ENCODE measurements at places on chromosomes 13 and 19.

GRCh38 chr13:93386116-93386515, 159.5 kb downstream of the GPC6 start:
- no peak for DNase-seq

- DNase-seq = no peak
Observed at GRCh38 chr19:29858621-29859020, 46.8 kb downstream of the CCNE1 start.

DNA sequence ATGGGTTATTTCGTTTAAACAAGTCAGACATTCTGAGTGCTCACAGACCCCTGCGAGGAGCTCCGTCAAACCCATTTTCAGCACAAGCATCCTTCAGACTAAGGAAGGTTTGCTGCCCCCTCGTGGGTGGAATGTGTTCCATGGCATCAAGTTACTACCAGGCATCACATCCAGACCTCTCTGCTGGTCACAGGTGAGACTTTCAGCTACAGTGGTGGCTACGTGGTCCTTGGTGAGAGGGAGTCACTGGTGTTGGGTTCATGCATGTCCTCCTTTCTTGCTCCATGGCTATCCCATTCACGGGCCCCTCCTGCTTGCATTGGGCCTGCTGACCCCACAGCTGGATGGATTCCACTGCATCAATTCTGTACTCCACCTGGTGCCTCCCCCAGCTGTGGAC, 9.1 kb upstream of the LILRB5 start:
- peak; percentile 94 for DNase-seq

GRCh38 chr19:7645163-7645562, 8.3 kb downstream of the STXBP2 start:
- DNase-seq = no peak

DNA sequence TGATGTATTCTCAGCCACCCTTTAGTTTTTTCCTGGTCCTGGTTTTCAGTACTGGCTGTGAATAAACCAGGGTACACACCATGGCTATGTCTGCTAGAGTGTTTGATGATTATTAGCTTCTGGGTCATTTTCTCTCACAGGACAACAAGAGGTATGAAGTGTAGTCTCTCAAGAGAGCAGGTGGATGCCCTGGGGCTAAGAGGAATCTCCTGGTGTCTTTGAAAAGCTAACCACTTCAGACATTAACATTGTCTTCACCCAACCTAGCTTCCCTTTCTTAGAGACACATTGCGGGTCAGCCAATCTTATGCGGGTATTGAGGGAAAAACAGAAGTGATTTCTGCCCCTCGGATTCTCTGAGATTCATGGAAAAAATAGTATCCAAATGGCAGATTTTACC, 1.6 kb downstream of the ZNF730 start:
- DNase-seq = no peak

DNA sequence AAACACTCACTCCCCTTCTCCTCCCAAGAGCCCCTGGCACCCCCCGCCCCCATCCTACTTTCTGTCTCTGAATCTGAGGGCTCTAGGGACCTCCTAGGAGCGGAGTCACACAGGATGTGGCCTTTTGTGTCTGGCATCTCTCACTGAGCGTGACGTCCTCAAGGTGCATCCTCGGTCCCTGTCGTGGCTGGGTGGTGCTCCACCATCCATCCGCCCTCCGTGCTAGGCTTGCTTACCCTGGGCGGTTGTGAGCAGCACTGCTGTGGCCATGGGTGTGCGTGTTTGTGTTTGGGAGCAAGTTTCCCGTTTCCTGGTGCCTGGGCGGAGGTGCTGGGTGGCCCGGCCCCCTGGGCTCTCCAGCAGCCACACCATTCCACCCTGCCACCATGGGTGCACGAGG, 12.2 kb downstream of the PLEKHJ1 start:
- DNase-seq = no peak

DNA sequence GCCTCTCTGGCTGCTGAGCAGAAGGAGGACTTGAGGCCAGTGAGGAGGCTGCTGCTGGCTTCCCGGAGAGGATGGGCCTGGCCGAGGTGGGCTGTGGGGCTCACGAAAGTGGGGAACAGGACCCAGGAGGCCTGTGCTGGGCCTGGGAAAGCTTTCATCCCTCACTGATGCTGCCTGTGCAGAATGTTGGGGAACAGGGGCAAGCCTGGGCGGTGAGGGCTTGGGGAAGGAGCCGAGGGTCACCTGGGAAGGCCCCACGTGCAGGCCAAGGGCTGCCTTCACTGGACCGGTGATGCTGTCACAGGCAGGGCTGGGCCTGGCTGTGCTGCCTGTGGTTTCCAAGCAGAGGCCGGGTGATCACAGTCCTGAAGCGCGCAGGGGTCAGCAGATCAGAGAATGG, 9.4 kb downstream of the AP1M1 start:
- no peak for DNase-seq

DNA sequence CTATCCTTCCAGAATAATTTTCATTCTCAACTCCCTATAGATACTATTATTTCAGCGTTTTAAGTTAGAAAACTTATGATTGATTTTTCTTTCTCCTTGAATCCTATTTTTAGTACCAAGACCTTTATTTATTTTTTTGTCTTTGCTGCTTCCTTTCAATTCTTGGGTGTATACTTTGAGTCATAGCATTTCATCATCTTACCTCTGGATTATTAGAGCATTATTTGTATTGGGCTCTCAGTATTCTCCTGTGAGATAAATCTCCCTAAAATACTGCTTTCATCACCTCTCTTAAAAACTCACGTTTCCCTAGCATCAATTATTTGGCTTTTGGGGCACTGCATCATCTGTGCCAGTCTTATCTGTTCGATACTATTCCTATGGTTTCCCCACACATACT, 222.8 kb downstream of the POSTN start:
- no peak for DNase-seq

- DNase-seq = no peak
Observed at GRCh38 chr13:78319101-78319627, 284.2 kb downstream of the POU4F1 start.

DNA sequence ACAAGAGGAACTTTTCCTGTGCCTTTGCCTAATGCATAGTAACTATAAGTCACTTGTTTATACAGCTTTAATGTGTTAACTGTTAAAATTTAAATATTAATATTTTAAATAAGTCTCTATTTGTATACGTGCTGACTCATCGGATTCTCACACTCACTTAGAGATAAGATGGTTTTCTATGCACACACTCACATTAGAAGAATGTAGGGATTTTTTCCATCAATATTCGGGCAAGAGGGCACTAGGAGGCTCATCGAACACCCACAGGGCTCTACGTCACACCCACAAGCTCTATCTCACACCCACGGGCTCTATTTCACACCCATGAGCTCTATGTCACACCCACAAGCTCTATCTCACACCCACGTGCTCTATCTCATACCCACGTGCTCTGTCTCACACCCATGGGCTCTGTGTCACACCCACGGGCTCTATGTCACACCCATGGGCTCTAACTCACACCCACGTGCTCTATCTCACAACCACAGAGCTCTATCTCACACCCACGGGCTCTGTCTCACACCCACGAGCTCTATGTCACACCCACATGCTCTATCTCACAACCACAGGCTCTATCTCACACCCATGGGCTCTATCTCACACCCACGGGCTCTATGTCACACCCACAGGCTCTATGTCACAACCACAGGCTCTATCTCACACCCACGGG, 73.4 kb downstream of the COL4A2 start:
- DNase-seq = no peak

DNA sequence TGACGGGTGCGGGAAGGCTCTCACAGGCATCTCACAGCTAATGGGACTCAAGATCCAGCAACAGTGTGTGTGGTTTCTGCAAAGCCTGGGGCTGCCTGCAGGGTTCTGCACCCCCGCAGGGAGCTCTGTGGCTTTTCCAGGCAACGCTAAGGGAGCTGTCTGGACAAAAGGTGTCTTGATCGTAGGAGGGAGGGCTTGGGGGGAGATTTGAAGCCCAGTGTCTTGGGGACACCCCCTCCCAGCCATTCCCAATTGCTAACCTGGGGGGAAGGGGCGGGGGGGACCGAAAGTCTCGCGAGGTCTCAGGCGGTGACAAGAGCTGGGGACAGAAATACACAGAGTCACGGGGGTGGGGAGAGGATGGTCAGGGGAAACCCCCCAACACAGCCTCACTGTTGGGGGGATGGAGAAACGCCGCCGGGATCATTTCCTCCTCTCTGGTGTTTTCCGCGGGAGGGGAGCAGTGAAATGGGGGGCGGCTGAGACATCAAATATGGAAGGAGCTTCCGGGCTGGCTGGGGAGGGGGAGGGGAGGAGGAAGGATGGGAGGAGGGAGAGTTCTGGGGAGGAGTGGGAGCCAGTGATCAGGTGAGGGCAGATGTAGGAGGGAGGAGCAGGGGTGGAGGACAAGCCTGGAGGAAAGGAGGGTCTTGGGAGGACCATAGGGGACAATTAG, 13.3 kb downstream of the KCNC3 start:
- DNase-seq = peak; percentile 46

DNA sequence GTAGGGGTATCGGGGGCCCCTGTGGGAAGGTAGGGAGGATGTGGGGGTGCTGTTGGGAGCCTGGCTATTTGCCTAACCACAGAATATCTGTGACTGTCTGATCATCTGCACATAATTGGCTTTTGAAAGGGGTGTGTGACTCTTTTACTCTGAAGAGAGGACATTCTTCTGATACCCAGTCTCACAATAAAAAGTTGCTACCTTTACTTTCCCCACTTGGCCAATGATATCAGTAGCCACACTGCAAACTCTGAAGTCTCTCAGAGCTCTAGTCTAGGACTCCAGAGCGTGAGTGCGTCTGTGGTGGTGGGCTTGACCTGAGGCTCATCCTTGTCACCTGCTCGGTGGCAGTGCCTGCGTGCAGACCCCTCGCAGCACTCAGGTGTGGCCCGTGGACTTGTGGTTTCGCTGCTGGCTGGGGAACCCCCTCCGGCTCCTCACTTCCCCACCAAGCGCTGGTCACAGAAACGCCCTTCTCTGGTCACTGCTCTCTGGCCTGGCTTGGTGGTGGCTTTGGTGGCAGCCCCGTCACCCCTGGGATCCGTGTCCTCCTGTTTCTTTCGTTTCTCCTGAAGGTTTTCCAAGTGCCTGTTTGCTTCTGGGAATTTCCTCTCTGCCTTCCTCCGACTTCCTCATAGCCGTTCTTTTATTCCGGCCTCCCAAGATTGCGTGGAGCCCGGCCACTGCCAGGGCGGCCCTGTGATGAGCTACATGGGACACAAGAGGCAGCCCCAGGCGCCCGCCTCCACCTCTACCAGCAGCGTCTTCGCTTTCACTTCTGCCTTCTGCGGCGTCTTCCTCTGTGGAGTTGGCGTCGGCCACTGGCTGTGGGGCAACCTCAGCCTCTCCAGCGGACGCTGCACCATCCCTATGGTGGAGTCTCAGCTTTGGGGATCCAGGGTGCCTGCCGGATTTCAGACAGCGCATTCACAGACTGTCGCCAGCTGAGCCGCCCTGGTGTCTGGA, 78.0 kb downstream of the ATP11A start:
- no peak for DNase-seq

GRCh38 chr13:114108141-114108761, 24.2 kb downstream of the RASA3 start:
- DNase-seq = peak; percentile 0

DNA sequence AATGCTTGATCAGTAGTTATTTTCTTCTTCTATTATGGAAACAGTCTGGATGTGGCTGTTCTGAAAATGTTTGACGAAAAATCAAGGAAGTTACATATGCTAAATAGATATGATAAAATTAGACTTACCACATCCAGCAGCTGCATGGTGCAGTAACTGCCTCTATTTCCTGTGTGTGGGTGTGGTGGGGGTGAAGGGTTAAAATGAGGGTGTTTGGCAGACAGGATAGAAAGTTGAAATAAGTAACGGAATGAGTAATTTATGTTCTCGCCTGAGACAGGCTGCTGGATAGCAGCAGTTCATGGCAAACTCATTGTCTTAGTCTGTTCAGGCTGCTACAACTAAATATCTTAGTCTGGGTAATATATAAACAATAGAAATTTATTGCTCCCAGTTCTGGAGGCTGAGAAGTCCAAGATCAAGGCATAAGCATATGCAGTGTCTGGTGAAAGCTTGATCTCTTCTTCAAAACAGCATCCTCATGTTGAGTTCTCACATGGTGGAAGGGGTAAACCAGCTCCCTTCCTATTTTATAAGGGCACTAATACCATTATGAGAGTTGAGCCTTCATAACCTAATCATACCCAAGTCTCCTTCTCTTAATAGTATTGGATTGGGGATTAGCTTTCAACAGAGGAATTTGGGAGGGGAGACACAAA, 1248.9 kb downstream of the SLITRK5 start:
- DNase-seq = no peak

- DNase-seq = no peak
Observed at GRCh38 chr13:98181111-98181815, 4.2 kb upstream of the RNF113B start.

- no peak for DNase-seq
Observed at GRCh38 chr19:21482863-21483276, 22.5 kb upstream of the ZNF429 start.

- peak; percentile 67 for DNase-seq
Observed at GRCh38 chr19:460877-461720, at the start of gene SHC2. TSS of gene SHC2 (minus strand) at chr19:461033. CDS start at chr19:460996, 37 bp downstream.

- DNase-seq = no peak
Observed at GRCh38 chr13:98332691-98333090, 155.6 kb upstream of the RNF113B start.

- no peak for DNase-seq
Observed at GRCh38 chr19:35775046-35775297, 392 bp upstream of the ARHGAP33 start.

DNA sequence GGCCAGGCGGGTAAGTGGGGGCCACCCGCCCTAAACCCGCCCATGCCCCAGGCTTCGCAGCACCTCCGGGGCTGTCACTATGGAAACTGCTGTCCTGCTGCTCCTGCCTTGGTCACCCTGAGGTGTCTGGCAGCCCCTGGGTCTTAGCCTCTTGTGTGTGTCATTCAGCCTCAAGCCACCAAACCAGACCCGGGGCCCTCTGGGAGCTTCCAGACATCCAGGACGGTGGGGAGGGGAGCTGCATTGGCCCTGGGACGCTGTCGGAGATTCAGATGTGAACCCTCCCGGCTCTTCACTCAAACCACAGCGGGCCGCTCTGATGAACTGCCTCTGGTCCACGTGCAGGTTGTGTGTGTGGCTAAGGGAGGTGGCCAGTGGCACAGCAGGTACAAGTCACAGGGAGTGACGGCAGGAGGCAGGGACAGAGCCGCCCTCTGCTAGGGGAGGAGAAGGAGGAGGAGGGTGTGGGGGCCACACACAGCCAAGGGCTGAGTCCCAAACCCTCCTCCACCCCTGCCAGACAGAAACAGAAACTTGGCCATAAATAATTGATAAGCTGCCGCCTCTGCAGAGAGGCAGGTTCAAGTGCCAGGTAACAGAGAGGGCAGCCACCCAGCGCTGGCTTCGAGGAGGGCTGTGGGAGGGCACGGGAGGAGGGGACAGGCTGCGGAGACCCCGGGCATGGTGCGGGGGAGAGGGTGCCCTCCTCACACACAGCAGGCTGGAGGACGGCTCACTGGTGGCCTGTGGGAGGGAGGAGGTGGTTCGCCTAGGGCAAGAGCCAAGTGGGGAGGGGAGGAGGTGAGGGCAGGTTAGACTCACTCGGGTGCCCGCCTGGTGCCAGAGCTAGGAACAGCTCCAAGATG, 8.0 kb downstream of the NANOS3 start:
- DNase-seq = no peak

All from nephron progenitor cell (in vitro differentiated cells).